ENCODE measurements at places on chromosomes 12 and 14.

- no peak for DNase-seq
Measured at GRCh38 chr12:112282920-112283319, 99.3 kb downstream of the HECTD4 start.

DNA sequence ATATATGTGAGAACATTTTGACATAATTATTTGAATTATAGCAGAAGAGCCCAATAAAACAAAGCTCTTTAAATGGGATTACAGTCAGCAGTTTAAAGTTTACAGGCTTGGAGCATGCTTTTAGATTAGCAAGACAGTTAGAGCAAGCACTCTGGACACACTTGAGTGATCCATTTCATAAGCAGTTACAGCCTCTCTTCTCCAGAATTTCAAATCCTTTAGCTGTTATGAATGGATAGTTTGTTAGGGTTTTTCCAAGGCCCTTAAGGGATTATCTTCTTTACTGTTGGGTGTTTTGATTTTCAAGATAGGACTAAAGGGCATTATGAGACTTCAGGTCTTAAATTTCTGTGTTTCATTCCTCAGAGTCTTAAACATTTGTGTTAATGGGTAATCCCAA lies 36.3 kb downstream of the BEST3 start:
- no peak for DNase-seq

- DNase-seq, result no peak
Measured at GRCh38 chr12:96234591-96235483, 40.7 kb downstream of the ELK3 start.

- DNase-seq, result peak; percentile 45
Measured at GRCh38 chr12:27869567-27869966, 89.5 kb upstream of the MANSC4 start.

DNA sequence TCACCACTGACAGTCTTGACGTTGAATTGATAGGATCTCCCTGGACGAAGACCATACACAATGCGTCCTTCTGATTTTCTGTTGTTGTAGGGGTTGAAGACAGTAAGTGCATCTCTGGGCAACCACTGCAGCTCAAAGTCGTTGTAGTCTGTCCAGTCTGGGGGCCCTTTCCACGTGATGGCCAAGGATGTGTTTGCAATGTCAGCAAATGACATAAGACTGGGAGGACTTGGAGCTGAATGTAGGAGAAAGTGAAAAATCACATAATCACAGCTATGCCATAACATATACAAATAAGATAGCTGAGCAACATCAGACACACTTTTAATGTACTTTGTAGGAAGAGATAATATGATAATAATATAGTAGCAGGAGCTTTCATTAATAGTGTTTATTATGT lies 77.8 kb downstream of the PTPRB start:
- DNase-seq, result no peak

GRCh38 chr12:58757422-58757821 lies 162.9 kb downstream of the LRIG3 start:
- peak; percentile 91 for DNase-seq
